ENCODE measurements at places on chromosomes 5 and 9. TPM values are rescaled to one million over a fixed set of nuclear protein-coding genes. Genes with fewer than 3 reads are reported as not detected.

The LTC4S gene
- total RNA-seq = not detected

The PLPP7 gene
- total RNA-seq = 6.3 TPM

The C9 gene
- total RNA-seq = under 0.01 TPM

The ENTPD2 gene
- total RNA-seq = not detected

The CER1 gene
- not detected for total RNA-seq

The ATP6V1G1 gene
- total RNA-seq = 253 TPM

The GRM6 gene
- not detected for total RNA-seq

The CKMT2 gene
- 1.1 TPM for total RNA-seq

The F2RL2 gene
- not detected for total RNA-seq

The SPINK6 gene
- total RNA-seq = not detected

The CDKN2A gene
- total RNA-seq = 11.7 TPM

The SLC2A6 gene
- total RNA-seq = 36.7 TPM

The IFNK gene
- total RNA-seq = not detected

The UAP1L1 gene
- 27.0 TPM for total RNA-seq

The MCTP1 gene
- 18.5 TPM for total RNA-seq

The CYFIP2 gene
- 8.4 TPM for total RNA-seq

The CCL19 gene
- total RNA-seq = not detected

The PCA3 gene
- 0.34 TPM for total RNA-seq

The SPATA31D1 gene
- not detected for total RNA-seq

The C9orf43 gene
- 1.7 TPM for total RNA-seq

The SPATA9 gene
- 0.36 TPM for total RNA-seq

The COL15A1 gene
- total RNA-seq = 0.69 TPM

The PKD2L2 gene
- total RNA-seq = not detected

The C9orf153 gene
- under 0.01 TPM for total RNA-seq

The PAM gene
- 69.8 TPM for total RNA-seq

The PPP1R26 gene
- total RNA-seq = 16.3 TPM

The IL17B gene
- not detected for total RNA-seq

The OR1J2 gene
- not detected for total RNA-seq

The IFNB1 gene
- 0.77 TPM for total RNA-seq

The DRD1 gene
- total RNA-seq = 0.34 TPM

The GHR gene
- total RNA-seq = 2.9 TPM

The PCDHGA10 gene
- 4.5 TPM for total RNA-seq

The CHSY3 gene
- total RNA-seq = 9.8 TPM

The TYRP1 gene
- 6,402 TPM for total RNA-seq

The SOHLH1 gene
- not detected for total RNA-seq

The ZNF618 gene
- 10.5 TPM for total RNA-seq

The GABRA6 gene
- not detected for total RNA-seq

The NIPAL4 gene
- not detected for total RNA-seq

The OBP2B gene
- not detected for total RNA-seq

The GALNT12 gene
- 3.8 TPM for total RNA-seq

The OR1L4 gene
- total RNA-seq = not detected

The ADRA1B gene
- total RNA-seq = 2.7 TPM

The GFPT2 gene
- 1.7 TPM for total RNA-seq

The PCDHA6 gene
- not detected for total RNA-seq

The CACNA1B gene
- 0.36 TPM for total RNA-seq

The FOXE1 gene
- not detected for total RNA-seq

The TEK gene
- total RNA-seq = under 0.01 TPM
